ENCODE measurements at places on chromosomes 1 and 21. TPM values are rescaled to one million over a fixed set of nuclear protein-coding genes. Genes with fewer than 3 reads are reported as not detected.

DNA sequence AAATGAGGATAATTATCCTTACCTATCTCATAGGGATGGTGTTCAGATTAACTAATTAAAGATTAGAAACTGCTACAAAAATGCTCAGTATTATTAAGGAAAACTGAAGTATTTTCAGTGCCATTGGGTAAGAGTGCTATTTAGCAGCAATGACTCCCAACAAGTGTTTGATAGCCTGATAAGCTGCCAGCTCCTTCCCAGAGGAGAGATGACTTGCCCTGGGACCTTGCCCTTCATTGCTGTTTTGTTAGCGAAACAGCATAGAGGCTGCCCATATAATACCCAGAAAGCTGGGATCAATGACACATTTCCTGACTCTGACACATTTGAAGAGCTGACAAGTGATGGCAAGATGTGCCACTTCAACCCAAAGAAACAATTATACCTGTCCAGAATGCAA is 592.2 kb downstream of the ADGRL2 start:
- H3K4me3 ChIP-seq = no peak overlapping the region
- H3K27ac ChIP-seq = peak overlapping the region; percentile 56
- H3K36me3 ChIP-seq = no peaks in the 10 kb centered on the region
- H3K27me3 ChIP-seq = no peaks in the 10 kb centered on the region
- H3K4me1 ChIP-seq = peaks cover 24% of the 10 kb centered on the region

DNA sequence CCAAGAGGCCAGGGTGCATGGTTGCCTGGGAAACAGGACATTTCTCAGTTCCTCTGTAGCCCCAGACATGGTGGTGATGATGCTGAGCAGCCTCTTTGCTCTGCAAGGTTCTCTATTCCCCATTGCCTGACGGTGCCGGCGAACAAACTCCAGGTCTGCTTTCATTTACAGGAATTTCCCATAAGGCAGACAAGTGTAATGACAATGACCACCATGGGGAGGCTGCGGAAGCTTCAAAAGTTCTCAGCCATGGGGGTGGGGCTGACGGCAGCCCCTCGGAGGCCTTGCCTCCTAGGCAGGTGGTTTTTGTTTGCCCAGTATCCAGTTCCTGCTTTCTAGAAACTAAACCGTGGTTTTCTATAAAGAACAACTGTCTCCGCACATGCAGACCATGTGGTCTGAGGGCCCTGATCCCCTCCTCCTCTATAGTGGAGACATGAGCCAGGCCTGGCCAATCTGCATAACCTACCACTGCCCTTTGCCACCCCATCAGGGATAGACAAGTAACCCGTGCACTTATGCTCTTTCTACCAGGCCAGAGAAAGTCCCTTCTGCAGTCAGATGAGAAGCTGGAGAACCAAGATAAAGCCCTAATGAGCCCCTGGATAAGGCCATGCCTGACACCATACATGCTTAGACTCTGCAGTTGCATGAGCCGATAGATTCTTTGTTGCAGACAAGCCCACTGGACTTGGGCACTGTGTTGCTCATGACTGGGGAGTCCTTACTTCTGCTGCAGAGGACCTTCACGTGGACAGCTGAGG is 54.1 kb downstream of the LDLRAD2 start:
- H3K27ac ChIP-seq = no peak overlapping the region
- no peak overlapping the region for H3K4me3 ChIP-seq
- peaks cover 42% of the 10 kb centered on the region for H3K36me3 ChIP-seq
- peaks cover 25% of the 10 kb centered on the region for H3K4me1 ChIP-seq
- no peak for DNase-seq

DNA sequence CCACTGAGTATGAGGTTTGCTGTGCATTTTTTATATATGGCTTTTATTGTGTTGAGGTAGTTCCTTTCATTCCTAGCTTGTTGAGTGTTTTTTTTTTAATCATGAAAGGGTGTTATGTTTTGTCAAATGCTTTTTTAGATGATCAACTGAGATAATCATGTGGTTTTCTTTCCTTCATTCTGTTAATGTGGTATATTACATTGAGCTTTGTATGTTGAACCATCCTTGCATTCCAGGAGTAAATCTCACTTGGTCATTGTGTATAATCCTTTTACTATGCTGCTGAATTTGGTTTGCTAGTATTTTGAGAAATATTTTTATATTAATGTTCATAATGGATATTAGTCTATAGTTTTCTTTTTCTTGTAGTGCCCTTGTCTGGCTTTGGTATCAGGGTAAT is 11.1 kb upstream of the ZBTB40 start:
- H3K27ac ChIP-seq = no peak overlapping the region
- H3K4me3 ChIP-seq = no peak overlapping the region
- peaks cover 32% of the 10 kb centered on the region for H3K4me1 ChIP-seq
- H3K27me3 ChIP-seq = no peaks in the 10 kb centered on the region
- no peak for DNase-seq
- peaks cover 11% of the 10 kb centered on the region for H3K36me3 ChIP-seq

HAO2 gene
- total RNA-seq = not detected

TENT5C gene
- total RNA-seq = 0.21 TPM

All from chondrocyte (in vitro differentiated cells).